ENCODE measurements at places on chromosomes 12 and 14.

- DNase-seq = no peak
Observed at GRCh38 chr12:116172224-116172849, 105.2 kb downstream of the MED13L start.

GRCh38 chr14:90453401-90453951, 56.6 kb downstream of the CALM1 start:
- no peak for DNase-seq

- no peak for DNase-seq
Observed at GRCh38 chr12:39824505-39825212, 205.1 kb upstream of the ABCD2 start.

- DNase-seq = no peak
Observed at GRCh38 chr12:74586251-74586650, 48.6 kb downstream of the ATXN7L3B start.

GRCh38 chr12:42759622-42760273, 170.2 kb upstream of the PRICKLE1 start:
- no peak for DNase-seq

GRCh38 chr14:45242706-45243105, 10.3 kb downstream of the MIS18BP1 start:
- DNase-seq = no peak

DNA sequence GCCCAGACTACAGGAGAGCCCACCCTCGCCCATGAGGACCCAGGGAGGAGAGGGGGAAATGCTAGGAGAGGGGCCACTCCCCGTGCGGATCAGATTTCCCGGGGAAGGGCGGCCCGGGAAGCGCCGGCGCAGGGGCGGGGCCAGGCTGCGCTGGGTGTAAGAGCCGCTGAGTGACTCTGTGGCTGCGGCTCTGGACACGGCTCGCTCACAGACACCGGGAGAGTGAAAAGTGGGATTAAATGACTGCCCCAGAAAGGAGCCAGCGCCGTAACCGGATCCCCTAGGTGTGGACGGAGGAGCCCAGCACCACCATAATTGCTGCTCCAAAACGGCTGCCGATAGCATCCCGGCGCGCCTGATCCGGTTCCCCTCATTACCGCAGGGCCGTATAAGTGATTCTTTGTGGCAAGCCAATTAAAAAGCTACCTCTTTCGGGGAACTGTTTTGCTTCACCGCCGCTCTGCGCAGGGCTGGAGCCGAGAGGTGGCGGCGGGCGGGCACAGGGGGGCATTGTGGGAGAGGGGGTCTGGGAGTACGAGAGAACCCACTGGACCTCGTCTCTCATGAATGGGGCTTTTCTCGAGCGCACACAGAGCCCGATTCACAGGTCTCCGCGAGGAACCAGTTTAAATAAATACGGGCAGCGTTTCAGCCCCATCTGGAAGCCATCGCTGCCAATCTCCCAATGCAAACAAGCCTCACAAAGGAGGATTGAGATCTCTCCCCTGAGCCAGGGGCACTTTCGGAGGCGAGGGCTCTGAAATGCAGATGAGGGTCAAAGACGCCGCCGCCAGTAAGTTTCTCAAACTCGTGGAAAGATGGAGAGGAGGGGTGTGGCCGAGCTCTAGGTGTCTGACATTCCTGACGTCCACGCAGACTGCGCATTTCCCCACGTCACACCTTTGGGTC, 2.5 kb downstream of the COL2A1 start:
- no peak for DNase-seq

GRCh38 chr12:119748497-119748896, 80.6 kb downstream of the PRKAB1 start:
- DNase-seq = no peak

DNA sequence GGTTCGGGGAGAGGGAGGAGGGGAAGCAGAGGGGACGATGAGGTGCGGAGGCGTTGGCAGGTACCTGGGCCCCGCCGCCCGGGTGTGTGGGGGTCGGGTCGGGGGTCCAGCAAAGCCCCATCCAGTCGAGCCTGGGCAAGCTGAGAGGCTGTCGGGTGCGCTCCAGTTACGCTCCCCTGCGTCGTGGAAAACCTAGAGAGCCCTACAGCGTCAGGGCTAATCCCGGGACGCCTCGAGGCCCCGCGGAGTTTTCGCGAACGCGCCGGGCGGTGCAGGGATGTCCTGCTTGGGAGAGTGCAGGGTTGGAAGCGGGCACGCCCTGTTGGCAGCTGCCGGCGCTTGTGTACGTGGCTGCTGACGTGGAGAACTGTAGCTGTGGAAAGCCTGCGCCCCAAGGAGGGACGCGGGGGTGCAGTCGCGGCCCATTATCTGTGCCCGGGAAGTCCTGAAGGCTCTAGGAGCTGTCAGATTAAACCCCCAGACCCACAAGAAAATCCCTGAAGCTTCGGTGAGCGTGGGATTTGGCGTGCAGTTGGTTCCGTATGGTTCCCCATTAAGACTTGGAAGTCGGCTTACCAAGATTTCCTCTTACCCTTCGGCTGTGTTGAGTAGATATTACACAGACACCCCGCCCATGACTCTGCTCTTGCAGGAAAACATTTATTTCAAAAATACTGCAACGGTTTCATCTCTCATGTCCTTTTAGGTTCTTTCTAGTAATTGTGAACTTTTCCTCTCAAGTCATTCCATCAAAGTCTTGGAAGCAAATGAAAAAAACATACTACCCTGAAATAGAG, 11.3 kb upstream of the SLC38A2 start:
- DNase-seq = peak; percentile 57

DNA sequence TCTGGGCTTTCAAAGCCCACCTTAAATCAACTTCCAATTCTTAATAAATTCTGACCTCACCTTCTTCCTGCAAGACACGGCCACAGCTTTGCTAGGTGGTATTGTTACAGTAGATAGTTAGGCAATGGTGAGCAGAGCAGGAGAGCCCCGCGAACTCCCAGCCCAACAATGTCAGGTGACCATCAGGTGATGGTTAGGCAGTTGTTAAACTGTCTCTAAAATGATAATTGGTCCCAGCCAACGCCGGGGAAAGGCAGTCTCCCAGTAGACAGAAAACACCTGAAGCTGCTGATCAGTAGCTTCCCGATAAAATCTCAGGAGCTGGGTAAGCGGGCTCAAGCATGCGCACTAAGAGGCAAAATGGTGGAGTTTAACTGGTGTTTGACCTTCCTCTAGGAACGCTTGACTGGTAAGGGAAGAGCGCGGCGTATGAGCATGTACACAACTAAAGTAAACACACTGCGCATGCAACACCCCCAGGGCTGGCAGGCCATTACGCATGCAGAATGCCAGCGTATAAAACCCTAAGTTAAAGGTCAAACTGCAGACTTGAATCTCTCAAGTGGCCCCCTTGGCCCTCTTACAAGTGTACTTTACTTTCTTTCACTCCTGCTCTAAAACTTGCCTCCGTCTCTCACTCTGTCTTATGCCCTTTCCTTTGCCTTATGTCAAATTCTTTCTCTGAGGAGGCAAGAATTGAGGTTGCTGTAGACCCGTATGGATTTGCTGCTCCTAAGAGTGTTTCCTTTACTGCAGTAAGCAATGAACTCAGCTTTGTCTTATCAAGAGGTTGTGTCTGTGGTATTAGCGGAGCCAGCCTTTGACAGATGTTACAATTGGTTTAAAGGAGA, 113.5 kb downstream of the C12orf75 start:
- no peak for DNase-seq

DNA sequence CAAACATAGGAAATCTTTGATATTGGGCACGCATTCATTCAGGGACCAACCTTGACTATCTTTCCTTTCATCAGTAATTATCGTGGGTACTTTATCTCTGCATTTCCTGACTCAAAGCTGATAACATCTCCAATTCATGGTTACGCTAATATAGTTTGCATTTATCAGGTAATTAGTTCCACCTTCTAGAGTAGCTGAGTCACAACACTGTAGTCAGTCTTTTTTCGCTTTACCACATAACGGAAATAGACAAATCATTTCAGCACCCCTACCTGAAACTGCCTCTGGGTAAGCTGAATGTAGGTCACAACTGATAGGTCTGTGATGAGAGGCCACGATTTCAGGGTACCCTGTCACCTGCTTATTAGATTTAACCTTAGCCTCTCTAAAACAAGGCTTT, 36.7 kb upstream of the IL22 start:
- DNase-seq = no peak

- DNase-seq = no peak
Observed at GRCh38 chr12:56382611-56383010, 20.0 kb upstream of the APOF start.

DNA sequence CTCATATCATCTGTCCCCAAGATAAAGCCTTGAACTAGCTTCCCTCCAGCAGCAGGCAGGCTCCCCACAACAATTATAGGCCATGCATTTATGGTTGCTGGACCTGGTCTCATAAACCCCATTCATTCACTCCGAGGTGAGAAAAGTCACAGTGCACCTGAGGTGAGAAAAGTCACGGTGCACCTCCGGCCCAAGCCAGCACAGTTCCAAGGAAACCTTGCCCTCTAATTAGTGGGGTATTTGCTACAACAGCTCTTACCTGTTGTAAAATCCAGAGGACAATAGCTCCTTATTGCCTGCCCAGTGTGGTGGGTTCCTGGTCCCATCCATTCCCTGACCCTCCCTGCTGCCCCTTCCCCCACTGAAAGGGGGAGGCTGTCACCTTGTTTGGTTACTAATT, 65.6 kb downstream of the FBXL14 start:
- DNase-seq = no peak

- no peak for DNase-seq
Observed at GRCh38 chr14:97319691-97320090, 522.5 kb downstream of the VRK1 start.

DNA sequence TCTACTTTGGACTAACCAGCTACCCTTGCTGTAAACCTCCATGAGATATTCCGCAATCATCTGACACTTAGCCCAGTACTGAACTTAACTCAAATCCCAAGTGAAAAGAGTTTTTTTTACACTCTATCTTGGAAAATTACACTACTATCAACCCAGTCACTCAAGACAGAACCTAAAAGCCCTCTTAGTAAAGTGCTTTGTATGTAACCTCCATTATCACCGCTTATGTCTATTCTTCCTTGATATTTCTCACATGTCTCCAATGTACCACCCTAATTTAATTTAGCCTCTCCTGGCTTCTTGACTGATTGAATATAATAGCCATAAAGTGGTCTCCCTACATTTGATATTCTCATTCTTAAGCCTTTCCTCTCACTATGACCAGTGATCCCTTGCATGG, 168.8 kb upstream of the SYT1 start:
- no peak for DNase-seq

DNA sequence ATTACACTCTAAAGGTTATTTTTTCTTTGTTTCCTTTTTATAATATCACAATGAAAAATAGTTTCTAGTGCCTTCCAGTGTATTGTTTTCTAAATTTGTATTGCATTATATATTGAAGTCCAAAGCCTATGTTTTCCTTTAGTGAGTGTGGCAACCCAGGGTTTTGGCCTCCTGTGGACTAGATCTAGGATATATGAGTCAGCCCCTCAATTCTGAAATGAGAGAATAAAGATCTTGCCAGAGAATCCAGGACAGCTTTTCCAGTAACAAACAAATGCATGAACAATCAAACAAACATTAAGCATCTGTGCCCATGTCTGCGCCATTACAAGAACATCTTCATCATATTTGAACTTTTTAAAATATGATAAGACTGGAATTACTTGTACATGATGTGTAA, 70.7 kb upstream of the SSTR1 start:
- DNase-seq = no peak

DNA sequence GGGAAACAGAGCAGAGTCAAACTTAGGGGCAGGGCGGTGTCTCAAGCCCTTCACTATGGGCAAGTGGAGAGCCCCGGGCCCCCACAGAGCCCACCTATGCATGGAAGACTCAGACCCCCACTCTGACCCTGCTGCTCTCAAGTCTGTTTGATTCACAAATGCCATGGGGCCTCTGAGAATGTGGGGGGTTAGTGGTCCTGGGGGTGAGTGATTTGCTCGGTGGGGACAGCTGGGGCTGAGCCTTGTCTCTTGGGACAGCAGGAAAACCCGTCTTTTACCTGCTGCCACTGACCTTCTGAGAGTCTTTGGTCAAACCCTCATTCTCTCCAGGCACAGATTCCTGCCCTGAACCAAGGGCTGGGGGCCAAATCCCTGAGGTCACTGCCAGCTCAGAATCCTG, 201.0 kb upstream of the RTL1 start:
- DNase-seq = no peak

DNA sequence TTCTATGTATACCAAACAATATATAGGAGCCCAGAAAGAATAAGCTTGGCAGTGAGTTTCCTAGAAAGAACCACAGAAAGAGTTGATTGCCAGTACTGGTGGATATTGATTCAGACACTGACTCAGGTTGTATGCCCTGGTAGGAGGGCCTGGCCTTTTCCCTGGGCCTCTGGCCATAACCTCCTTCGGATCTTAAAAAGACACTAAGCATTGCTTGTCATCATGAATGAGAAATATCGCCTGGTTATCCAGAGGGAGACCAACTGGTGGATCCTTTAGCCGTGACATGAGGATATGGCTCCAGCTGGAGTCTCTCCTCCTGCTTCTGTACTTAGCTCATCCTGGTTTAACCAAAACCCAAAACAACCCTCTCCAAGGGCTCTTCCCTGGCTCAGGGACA, 231.5 kb downstream of the MSRB3 start:
- DNase-seq = no peak

- no peak for DNase-seq
Observed at GRCh38 chr12:57603815-57604453, 690 bp upstream of the DTX3 start.

DNA sequence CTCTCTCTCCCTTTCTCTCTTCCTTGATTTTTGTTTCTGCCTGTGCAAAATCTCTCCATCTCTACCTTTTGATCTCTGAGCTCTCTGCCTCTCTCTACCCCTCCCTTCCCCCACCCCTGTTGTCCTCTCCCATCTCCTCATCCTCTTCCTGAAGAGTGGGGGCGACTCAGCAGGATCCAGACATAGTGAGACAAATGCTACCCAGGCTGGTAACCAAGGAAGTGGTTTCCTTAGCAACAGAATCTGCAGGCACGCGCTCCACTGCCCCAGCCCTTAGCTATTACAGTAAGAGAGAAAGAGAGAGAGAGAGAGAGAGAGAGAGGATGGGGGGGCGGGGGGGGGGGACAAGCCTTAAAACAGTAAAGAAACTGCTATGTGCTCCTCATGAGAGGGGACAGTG, 85.6 kb downstream of the CMKLR1 start:
- no peak for DNase-seq

DNA sequence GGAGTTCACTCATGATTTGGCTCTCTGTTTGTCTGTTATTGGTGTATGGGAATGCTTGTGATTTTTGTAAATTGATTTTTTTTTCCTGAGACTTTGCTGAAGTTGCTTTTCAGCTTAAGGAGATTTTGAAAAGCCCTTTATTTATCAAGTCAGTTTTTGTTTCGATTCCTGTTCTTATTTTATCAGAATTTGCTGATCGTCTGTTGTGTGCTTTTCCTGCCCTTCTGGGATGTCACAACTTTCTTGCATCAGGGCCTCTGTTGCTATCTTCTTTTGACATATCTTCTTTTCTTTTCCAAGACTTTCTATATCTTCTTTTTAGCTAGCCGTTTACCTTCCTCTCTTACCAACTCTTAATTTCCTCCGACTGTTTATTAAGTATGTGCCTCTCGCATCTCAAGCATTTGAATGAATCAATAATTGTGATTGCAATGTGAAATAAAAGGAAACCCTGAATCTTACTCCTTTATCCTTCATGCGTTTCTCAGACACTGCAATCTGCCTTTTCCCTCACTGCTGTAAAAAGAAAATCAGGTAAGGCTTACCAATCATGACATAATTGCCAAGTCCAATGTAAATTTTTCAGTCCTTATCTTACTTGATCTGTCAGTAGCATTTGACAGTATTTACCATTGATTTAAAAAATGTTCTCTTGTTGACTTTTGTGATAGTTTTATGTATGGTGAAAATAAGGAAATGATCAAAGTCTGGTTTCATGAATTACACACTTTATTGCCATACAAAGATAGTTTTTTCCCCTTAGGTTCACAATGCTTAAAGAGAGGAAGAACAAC, 53.0 kb downstream of the ETNK1 start:
- no peak for DNase-seq

Measured in activated naive CD4-positive, alpha-beta T cell (primary cell).